ENCODE measurements at places on chromosomes 2 and 18.

- DNase-seq, result no peak
Observed at GRCh38 chr2:36493306-36493705, 104.7 kb downstream of the FEZ2 start.

- no peak for DNase-seq
Observed at GRCh38 chr18:38028946-38029345, 463.3 kb upstream of the CELF4 start.

- no peak for DNase-seq
Observed at GRCh38 chr18:3499501-3499900, 49.5 kb downstream of the TGIF1 start.

- no peak for DNase-seq
Observed at GRCh38 chr2:44450806-44451205, 89.1 kb downstream of the CAMKMT start.

DNA sequence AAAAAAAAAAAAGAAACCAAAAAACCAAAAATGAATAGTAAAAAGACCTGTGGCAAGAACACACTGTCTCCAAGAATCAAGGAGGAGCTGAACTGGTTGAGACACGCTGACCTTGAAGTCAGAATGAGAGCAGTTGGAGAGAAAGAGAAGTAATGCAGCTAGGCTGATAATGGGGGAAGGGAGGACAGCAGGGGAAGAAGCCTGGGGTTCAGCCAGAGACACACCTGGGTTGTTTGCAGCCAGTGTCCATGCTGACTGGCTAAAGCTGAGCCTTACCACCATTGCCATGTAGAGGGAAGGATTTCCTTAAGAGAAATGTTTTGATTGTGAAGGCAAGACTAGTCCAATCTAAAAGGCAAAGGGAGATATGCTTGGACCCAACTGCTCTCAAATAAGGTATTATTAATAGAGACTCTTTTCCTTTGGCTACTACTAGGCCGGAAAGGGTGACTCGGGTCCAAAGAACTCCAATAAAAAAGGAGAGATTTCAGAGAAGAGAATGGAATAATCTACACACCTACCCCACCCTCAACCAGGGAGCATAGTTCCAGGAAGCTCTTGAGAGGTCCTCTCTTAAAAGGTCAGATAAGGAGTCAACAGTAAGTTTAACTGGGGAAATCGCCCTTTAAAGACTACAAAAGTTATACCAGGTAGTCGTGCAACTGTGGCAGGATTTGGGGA, 25.2 kb upstream of the REL start:
- no peak for DNase-seq

- no peak for DNase-seq
Observed at GRCh38 chr2:56231361-56231760, 47.6 kb downstream of the CCDC85A start.

DNA sequence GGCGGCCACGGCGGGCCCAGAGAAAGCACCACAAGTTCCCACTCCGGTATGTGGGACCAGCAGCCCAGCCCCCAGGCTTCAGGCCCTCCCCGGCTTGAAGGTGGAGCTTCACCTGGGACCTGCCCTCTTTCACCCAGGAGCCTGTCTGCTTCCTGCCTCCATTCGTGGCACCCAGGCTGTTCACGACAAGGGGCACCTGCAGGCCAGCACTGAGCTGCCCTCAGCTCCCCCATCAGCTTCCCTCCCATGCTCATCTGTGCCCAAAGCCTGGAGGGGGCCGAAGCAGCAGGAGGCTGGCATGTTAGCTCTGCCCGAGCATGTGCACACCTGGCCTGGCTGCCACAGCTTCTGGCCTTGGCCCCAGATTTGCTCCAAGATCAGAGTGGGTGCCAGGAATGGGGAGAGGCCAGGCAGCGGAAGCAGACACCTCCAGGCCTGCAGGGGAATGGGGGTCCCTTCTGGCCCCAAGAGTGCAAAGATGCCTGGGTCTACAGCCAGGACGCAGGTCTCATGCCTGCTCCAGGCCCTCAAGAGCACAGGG, 312.4 kb upstream of the SYT4 start:
- no peak for DNase-seq

DNA sequence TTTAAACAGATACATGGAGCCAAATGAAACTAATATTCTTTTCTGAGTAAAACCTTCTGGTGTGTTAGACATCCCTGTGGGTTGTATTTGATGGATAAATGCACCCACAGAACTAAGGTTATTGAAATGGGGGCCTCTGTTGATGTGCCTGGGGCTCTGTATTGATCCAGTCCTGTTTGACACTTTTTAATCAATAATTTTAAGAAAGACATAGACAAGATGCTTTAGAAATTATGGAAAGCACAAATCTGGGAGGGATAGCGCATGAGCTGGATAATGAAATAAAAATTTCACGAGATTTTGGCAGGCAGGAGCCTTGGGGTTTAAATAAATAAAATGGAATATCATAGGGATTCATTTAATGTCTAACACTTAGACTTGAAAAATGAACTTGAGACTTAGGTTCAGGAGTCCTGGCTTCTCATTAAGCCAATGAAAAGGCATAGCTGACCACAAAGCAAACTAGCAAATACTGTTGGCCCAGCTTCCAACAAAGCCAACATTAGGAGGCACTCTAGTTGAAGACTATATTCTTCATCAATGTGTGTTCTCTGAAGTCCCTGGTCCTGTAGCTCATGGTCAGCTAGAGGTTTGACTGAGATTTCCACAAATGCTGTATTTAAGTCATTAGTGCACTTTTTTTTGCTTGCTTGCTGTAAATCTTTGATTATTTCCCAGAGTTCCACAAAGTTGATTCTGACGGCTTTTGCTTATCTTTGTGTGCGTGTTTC, 64.2 kb upstream of the SH3RF3 start:
- no peak for DNase-seq

GRCh38 chr2:86441392-86441881, 266 bp downstream of the KDM3A start:
- DNase-seq, result no peak

- no peak for DNase-seq
Observed at GRCh38 chr2:190535586-190535985, 1.1 kb upstream of the NEMP2 start.

DNA sequence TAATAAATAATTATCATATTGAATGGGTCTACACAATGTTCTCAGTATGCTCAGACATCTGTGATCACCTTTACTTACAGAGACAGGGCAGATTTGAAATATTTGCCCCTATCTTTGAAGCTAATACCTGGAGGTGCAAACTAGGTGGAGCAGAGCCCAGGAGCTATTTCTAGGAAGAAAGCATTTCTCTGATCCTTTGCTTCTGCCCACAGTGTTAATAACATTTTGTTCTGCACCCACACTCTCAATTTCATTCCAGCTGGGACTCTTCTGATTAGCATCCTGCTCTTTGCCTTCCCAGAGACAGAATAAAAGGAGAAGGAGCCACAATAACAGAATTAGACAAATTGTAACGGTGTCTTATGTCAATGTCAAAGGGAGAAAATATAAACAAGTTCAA, 11.6 kb upstream of the SCN2A start:
- DNase-seq, result no peak

DNA sequence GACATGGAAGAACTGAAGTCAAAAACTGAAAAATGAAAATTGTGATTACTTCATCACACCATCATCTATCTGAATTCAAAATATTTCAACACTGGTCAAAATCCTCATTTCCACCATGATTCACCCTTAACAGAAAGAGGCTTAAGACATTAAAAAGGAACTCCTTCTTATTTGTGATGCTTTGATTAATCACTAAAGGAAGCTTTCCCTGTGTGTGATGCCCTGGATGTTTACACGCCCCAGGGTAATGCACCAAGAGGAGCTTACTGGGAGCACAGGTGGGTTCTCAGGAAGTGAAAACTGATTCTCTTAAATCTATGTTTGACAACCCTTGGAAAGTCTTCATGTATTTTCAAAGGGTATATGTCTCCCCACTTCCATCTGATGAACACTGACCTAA, 11.5 kb downstream of the GRB14 start:
- no peak for DNase-seq

DNA sequence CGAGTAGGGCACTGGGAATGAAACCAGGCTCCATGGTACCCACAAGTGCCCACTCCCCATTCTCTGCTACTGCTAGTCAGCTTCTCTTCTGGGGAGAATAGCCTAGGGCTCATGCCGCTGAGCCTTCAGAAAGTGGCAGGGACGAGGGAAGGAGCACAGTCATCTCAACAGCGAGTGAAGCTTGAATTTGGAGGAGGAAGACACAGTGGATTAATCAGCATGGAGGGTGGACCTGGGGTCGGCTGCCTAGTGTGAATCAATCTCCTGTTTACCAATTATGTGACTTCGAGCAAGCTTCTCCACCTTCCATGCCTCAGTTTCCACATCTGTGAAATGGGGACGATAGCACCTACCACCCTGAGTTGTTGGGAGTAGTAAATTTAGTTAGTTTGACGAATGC, 157.0 kb downstream of the SEPTIN10 start:
- no peak for DNase-seq

GRCh38 chr2:39991298-39991697, 212.2 kb upstream of the THUMPD2 start:
- no peak for DNase-seq

GRCh38 chr2:224556381-224556780, 28.8 kb downstream of the CUL3 start:
- DNase-seq, result no peak

GRCh38 chr2:226031647-226032501, 632.4 kb downstream of the NYAP2 start:
- DNase-seq, result no peak

All from GM04504 (cell line).